ENCODE measurements at places on chromosomes 7 and 10.

DNA sequence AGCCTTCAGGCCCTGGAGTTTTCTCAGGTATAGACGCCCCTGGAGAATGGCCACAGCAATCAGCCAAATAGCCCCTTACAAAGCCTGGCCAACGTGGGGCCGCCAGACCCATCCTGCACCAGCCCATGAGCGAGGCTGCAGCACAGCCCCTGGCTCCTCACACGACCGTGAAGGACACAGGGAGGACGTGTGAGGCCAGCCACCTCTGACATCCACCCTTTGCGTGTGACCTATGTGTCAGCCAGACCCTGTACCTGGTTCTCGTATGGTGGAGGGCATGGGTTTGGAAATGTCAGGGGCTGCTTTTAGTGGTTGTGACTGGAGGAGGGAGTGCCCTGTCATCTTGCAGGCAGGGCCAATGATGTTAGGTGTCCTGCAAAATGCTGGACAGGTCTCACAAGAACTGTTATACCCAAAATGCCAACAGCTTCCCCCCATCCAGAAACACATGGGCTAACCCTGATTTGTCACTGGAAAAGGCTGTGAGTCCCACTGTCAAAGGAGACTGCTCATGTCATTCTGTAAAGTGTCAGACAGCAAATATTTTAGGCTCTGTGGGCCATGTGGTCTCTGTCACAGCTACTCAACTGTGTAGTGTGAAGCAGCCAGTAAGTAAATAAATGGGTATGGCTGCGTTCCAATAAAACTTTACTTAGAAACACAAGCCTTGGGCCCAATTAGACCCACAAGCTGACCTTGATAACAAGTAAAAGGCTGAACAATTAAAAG lies 30.0 kb downstream of the NOD1 start:
- DNase-seq = no peak

DNA sequence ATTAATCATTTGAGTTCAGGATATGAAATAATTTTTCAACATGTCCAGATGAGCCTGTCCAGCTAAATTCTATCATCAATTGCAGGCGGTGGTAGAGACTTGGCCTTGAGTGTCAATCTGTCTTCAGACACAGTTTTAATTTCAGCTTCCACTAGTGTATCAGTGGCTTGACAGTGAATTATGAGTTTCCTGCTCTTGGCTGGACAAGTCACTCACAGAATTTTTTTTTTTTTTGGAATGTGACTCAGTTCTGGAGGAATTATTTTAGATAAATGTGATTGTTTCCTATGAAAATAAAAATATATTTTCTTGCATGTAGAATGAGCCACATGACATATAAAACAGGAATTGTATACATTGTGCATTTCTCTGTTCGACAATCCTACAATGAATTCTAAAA lies 319.9 kb upstream of the AKR1E2 start:
- no peak for DNase-seq

DNA sequence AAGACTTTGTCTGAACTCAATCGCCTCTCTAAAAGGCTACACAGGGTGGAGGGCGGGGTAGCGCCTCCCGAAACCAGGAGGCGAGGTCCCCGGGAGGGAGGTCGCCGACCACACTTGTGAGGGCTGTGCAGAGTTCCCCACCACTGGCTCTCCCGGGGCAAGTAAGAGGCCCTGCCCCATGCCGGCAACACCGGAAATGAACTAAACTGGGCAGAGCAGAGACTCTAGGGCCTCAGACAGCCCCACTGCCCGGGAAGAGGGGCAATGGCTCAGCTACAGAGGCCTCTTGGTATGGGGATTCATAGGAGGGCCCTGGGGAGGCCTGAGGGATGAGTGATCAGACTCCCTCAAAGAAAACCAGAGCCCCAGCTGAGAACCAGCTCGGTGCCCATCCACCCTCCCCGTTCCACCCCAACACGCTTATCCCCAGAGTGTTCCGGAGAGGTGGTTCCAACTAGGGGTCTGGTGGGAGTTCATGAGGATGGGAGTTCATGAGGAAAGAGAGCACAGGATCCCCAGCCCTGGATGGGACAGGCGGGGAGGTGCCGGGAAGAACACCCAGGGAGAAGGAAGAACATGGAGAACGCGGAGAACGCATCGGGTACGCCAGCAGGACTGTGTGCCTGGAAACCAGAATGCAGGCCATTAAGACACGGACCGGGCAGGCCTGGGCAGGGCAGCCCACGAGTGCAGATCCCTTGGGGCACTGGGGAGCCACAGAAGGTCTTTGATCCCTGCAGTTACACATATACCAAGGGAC lies 89.4 kb upstream of the MYL10 start:
- DNase-seq = no peak

- no peak for DNase-seq
Observed at GRCh38 chr7:155256081-155256760, 41.5 kb upstream of the INSIG1 start.

- DNase-seq = no peak
Observed at GRCh38 chr7:80414331-80414730, 97.5 kb downstream of the GNAT3 start.

All from NCI-H1436 (cell line).